ENCODE measurements at places on chromosomes 16 and 17.

GRCh38 chr17:40309031-40309948, at the start of gene RARA:
Gene RARA, plus strand, starts transcription at chr17:40309180. Its CDS starts 22,039 bp downstream, at chr17:40331219.
- DNase-seq, result no peak

DNA sequence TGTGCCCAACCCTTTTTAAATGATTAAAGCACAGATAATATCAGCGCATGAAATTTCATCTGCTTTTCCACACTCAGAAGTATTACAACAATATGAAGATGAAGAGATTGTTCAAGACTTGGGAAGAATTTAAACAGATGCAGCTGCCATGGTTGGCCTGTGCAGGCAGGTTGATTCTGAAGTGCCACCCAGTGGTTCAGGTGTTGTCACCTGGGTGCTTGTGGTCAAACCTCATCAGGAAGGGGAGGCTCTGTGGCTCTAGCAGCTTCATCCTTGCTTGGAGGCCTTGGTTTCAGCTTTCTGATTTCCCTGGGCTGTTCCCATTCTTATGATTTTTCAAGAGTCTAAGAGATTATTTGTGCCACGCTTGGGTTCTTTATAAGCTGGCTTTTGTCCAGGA, 22.2 kb upstream of the CLEC18C start:
- DNase-seq, result no peak

DNA sequence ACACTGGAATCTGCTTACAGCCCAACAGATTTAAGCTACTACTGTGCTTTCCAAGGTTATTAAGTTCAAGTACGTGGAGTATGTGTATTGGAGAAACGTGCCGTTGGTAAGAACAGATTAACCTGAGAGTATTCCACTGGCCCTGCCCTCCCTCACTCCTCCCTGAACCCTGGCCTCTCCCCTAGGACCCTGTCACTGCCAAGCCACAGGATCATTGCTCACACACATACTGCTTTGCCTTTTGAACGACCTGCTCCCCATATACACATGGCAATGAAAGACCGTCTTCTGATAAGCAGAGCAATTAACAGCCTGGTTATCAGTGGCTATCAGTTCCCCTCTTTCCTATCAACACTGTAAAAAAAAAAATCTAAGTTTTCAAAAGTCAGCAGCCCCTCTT, 458.9 kb upstream of the DYNLRB2 start:
- no peak for DNase-seq

DNA sequence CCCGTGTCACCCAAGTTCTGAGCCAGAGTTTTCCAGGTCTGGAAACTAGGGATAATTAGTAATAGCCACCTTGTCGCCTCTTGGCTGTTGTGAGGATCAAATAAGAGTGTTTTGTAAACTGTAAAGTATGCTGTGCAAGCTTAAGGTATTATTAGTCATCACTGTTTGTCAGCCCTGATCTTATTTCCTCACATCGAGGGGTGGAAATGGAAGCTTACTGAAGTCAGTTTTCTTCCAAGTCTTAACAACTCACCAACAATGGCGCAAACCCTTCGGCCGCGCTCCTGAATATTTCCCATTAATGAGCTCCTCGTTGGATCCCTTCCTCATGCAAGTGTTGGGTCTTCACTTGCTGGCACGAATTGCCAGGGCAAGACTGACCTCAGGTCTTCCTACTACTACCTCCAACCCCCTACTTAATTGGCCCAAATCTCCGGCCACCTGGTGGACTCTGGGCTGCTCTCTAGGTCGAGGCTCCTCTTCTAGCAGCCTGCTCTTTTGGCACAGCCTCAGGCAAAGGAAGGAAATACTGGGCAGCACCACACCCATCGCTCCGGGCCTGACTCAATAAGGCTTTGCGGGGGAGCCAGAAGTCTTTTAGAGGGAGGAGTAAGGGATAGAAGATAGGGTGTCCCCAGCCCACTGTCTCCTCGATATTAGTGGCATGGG, 885 bp upstream of the SLC35B1 start:
- DNase-seq, result no peak

- DNase-seq, result no peak
Measured at GRCh38 chr16:69405757-69406156, 18.7 kb upstream of the CYB5B start.

DNA sequence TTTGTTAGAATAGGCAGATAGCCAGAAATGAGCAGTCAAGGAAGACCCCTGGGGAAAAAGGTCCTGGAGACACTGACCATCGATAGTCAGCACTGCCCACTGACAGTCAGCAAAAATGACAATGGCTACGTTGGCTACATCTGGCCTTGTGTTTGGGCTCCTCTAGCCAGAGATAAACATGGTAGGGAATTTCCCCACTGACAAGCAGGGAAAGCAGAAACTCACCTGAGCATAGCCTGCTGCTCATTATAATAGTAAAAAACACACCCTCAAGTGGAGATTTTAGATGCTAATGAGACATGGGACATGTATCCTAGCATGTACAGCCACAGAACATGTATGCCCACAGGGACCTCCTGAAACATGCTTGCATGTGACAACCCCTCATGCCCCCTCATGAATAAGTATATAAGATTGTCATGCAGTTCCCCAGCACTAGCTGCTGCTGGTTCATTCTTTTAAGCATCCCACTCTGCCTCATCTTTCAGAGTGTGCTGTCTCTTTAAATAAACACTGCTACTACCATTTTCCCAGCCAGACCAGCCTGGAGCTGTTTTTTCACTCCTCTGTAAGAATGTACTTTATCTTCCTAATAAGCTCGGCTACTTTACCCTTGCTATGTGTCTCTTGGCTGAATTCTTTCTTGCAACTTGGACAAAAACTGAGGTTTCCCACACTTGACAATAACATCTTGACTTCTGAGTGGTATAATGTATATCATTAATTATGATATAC, 550.1 kb upstream of the CDH8 start:
- DNase-seq, result no peak

- no peak for DNase-seq
Measured at GRCh38 chr17:1554751-1555540, 7.6 kb downstream of the PITPNA start.

DNA sequence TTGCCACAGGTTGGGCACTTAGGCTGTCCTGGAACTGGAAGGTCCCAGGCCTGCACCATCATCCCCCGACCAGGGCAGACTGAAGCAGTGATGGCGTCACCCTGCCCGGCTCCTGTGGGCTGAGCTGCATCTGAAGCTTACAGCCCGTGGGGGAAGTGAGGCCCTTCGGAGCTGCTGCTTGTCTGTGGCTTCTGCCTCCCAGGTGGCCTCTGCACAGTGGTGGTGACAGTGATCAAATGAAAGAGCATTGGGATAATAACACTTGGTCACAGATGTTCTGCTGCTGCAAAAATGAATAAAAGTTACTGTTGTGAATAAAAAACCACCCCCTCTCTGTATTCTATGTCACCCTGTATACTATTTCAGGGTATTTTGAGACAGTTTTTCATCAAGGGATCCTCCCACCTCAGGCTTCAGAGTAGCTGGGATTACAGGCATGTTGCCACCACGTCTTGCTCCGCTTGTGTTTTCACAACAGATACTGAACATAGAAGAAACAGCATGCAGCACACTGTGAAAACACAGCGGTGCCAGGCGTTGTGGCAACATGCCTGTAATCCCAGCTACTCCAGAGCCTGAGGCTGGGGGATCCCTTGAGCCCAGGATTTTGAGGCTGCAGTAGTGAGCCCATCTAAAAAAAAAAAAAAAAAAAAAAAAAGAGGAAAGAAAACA, 165.0 kb downstream of the LGALS9B start:
- no peak for DNase-seq

GRCh38 chr17:35895636-35896587, 15.8 kb upstream of the CCL5 start:
- DNase-seq, result no peak

GRCh38 chr17:63696381-63696961, 3.5 kb downstream of the LIMD2 start:
- no peak for DNase-seq

DNA sequence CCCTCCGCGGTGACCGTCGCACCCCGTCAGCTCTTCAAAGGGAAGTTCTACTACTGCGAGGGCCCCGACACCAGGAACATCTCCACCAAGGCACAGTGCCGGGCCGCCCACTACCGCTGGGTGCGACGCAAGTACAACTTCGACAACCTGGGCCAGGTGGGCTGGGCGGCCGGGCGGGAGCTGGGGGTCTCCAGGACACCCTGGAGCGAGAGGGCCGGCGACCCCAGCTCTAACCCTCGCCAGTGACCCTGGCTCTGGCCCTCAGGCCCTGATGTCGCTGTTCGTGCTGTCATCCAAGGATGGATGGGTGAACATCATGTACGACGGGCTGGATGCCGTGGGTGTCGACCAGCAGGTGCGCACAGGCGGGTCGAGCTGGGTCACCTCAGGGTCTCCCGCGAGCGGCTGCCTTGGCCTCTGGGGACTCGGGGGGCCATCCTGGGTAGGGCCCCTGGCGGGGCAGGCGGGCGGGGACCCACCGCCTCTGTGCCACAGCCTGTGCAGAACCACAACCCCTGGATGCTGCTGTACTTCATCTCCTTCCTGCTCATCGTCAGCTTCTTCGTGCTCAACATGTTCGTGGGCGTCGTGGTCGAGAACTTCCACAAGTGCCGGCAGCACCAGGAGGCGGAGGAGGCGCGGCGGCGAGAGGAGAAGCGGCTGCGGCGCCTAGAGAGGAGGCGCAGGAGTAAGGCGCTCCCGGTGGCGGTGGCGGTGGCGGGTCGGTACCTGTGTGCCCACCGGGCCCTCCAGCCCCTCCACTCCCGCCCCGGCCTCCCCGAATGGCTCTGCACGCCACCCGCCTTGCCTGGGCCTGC, 13.4 kb downstream of the TPSG1 start:
- DNase-seq, result no peak

Data from stimulated activated CD8-positive, alpha-beta memory T cell treated with anti-CD3 and anti-CD28 coated beads, Interleukin-4, amount 100 ng/mL, for 4 hours (primary cell).